ENCODE measurements at places on chromosomes 1 and 21. TPM values are rescaled to one million over a fixed set of nuclear protein-coding genes. Genes with fewer than 3 reads are reported as not detected.

DNA sequence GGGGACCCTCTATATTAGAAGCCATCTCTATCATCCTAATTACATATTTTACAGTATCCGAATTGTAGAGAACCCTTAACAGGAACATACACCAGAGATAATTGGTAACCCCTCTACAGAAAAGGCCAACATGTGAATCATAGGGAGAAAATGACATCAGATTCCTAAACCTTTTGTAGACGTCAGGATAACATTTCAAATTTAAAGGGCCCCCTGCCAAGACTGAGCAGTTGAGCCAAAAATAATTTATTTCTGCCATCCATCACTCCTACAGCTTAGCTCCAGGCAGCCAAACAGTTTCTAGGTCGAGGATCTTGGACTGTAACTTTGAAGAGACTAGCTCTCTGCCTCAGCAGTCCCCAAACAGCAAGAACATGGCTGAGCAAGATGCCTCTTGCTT is 21.2 kb downstream of the ZNF697 start:
- no peak for DNase-seq

GRCh38 chr1:231750296-231750695 is 123.7 kb downstream of the DISC1 start:
- DNase-seq, result no peak

- no peak for DNase-seq
Observed at GRCh38 chr1:88742531-88742930, 58.5 kb downstream of the PKN2 start.

DNA sequence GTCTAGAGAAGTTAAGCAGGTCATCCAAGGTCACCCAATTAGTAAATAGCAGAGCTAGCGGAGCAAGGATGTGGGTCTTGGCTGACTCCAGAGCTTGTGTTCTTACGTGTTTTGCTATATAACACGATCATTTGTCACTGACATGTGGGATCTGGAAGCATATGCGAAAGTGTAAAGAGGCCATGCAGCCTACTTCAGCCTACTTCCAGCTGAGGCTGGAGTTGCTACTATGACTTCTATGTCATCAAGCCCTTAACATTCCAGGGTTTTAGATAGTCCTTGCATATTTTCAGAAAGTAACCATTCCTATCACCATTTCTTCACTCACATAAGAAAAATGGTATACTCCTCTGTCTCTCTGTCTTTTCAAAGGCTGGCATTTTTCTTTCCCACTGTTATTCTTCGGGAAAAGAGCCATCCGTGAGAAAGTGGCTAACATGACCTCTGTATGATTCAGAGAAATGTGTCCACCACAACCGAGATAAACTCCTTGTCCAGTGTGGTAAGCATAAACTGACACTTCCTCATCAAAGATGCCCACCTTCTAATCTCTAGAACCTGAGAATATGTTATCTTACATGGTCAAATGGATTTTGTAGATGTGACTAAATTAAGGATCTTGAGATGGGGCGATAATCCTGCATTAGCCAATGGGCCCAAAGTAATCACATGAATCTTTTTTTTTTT is 24.0 kb upstream of the ABL2 start:
- DNase-seq, result no peak

DNA sequence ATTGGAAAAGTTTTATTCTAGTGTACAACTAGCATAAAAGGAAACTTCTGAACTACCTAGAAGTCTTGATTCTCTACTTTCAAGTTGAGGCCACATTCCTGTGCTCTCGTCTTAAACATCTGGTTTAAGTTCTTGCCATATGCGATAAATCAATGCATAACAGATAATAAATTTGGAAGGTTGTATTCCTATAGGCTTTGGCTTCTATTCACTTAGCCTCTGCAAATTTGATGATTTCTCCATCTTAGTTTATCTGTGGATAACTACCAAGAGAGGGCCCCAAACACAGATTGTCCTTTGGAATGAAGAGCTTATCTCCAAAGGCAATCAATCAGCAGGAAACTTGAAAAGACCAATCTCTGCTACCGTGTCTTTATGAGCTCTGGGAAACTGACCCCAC is 11.7 kb upstream of the RNF2 start:
- DNase-seq, result no peak

DNA sequence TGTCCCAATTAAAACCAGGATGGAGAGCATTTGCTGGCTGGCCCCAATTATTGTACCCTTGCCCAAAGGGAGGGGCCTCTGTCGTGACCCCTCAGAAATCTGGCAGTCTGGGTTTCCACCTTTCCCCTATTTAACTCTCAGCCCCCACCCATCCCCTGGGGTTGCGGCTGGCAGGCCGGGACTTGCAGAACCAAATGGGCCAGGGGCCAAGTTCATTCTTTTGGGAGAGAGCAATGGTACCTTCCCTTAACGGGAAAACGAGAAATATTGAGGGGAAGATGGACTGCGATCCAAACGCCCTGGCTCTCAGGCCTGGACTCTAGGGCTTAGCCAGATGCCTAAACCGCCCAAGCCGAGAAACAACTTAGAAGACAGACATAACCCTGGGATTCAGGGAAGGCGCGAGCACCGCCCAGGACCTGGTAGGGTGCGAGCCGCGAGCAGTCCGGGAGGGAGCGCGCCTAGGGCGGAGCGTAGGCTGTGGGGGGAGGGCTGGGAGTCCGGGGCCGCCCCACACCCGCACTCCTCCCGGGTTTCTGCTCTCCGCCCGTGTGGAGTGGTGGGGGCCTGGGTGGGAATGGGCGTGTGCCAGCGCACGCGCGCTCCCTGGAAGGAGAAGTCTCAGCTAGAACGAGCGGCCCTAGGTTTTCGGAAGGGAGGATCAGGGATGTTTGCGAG is at the start of gene SLC27A3:
Gene SLC27A3, plus strand, starts transcription at position 628 of the 678 bp plus-strand sequence. CDS start 91 bp downstream, outside the sequence.
- peak; percentile 86 for DNase-seq

DNA sequence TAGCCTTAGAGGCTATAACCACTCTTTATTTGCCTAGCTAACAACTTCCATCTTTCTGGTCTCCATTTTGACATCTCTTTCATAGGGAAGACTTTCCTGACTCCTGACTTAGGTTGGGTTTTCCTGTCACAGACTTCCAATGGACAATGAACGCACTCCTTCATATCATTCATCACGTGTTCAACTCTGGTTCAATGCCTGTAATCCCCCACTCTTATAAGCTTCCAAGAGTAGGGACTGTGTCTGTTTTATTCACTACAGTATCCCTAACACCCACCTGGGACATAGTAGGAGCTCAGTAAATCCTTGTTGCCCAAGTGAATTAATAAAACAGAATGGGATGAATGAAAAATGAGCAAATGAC is 4.6 kb downstream of the SLAMF1 start:
- DNase-seq, result no peak

GRCh38 chr1:27399251-27400025 is 7.0 kb downstream of the GPR3 start:
- no peak for DNase-seq

Gene NPPB
- total RNA-seq, result not detected

Measured in mucosa of descending colon (tissue), 3 donors.